Activated T-helper 1 cell treated with anti-CD3 and anti-CD28 coated beads, Interleukin-12 subunit alpha, Interleukin-12 subunit beta, Interleukin-2, Interleukin-4 antibody, amounts not matched to agents 30 ng/mL and 10 ng/mL and 1 ng/mL, durations not matched to agents 14 hours and 24 hours and 36 hours (primary cell): ENCODE measurements at places on chromosomes 4 and X. TPM values are rescaled to one million over a fixed set of nuclear protein-coding genes. Genes with fewer than 3 reads are reported as not detected.

The SHROOM4 gene
- total RNA-seq = not detected in 2 replicates

The PCSK1N gene
- total RNA-seq = 0.36 and 0.42 TPM in 2 replicates

The FAM9C gene
- total RNA-seq = 0.05 TPM in 2 replicates

The CSAG2 gene
- 0.31 TPM in 1 of 2 replicates, not detected in the other for total RNA-seq

The HMX1 gene
- total RNA-seq = not detected in 2 replicates

The SRPX2 gene
- total RNA-seq = not detected in 2 replicates
